ENCODE measurements at places on chromosomes 5 and 9.

DNA sequence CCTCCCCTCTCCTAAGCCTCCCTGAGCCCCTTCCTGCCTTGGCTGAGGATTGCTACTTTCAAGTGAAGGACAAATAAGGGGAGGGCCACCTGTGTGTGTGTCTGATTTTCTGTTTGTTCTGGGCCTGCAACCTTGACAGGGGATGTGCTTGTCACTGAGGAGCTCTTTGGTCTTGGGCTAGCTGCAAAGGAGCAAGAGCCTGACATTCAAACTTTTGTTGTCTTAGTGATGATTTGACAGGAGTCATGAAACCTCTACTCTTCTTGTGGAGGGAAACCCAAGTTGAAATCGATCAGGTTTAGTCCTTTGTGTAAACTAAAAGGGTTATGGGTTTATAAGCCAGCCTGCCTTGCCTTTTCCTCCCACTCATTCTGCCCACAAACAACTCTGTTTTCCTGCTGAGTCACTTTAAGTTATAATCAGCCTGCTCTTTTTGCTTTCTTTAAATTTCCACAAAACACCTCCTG is 16.9 kb downstream of the CLTA start:
- DNase-seq, result no peak

GRCh38 chr5:139430015-139430414 is 9.3 kb downstream of the DNAJC18 start:
- DNase-seq, result no peak

GRCh38 chr9:468766-469426 is 254.2 kb downstream of the DOCK8 start:
- no peak for DNase-seq

GRCh38 chr5:172950176-172950965 is 8.9 kb upstream of the RPL26L1 start:
- DNase-seq, result no peak

- DNase-seq, result no peak
Observed at GRCh38 chr9:109751253-109751652, 28.7 kb upstream of the PALM2AKAP2 start.

DNA sequence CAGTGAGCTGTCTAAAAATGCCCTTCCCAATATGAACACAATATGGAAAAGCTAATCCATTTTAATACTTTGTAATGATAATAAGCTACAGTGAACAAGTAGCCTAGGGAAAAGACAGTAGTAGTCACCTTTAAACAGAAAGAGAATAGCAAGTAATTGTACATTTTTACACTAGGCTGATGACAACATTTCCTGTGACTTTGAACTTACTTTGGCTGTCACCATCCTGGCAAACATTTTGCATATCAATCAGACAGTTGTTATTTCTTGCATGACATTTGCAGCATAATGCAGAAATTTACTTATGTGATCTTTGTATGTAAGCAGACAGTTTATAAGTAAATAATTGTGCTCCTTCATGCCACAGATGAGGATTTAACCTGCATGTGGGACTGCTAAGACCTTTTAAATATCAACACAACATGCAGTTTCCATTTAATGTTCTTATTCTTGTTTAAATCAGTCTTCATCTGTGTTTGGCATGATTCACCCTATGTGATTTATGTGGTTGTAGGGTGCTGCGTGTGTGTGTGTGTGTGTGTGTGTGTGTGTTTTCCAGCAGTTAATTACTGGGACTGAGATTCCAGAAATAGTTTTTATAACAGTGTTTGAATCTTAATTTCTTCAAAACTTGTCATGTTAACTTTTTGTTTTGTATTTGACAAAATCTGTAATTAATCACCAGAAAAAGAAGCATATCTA is 997.1 kb upstream of the ARRDC3 start:
- no peak for DNase-seq

DNA sequence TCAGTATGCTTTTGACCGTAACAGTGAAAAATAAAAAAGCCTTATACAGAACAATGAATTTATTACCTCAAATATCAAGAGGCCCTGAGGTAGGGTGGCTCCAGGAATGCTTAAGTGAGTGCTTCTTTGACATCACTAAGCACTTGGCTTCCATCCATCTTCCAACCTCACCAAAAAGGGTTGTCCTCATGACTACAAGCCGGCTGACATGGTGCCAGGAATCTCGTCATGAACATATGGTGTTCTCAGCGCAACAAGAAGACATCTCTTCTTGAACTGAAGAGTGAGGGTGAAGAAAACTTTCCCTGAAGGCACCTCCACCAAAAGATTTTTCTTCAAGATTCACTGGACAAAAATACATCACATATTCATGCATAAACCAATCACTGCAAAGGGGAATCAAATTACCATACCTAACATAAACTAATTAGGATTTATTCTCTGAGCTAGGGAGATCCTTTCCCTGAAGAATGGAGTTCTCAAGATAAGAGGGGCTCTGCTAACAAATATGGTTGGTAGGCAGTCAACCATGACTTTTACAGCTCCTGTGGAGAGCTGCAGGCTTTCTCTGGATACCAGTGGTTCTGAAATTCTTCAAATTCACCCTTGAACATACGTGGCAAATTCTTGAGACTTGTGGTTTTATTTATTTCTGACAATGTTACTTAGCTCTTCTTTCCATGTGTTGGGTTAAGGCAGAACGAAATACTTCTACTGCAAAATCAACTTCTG is 49.5 kb downstream of the AGXT2 start:
- DNase-seq, result no peak

DNA sequence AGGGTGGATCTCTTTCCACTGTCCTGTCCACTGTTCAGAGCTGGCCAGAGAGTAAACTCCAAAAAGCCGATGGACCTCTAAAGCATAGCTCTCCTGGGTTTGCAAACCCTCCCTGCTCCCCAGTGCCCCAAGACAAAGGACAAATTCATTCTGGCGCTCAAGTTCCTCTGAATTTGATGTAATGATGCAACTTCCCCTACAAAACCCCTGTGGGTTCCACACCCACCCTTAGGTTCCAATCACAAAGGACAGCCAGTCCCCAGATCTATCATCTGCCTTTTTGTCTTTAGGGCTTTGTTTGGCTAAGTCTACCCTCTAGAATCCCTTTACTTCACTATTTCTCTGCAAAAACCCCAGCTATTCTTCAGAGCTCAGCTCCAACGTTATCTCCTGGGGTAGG is 57.4 kb upstream of the SLC25A51 start:
- DNase-seq, result no peak
